ENCODE measurements at places on chromosomes 4 and X.

- DNase-seq = no peak
Measured at GRCh38 chr4:108465886-108466500, 154.4 kb upstream of the RPL34 start.

DNA sequence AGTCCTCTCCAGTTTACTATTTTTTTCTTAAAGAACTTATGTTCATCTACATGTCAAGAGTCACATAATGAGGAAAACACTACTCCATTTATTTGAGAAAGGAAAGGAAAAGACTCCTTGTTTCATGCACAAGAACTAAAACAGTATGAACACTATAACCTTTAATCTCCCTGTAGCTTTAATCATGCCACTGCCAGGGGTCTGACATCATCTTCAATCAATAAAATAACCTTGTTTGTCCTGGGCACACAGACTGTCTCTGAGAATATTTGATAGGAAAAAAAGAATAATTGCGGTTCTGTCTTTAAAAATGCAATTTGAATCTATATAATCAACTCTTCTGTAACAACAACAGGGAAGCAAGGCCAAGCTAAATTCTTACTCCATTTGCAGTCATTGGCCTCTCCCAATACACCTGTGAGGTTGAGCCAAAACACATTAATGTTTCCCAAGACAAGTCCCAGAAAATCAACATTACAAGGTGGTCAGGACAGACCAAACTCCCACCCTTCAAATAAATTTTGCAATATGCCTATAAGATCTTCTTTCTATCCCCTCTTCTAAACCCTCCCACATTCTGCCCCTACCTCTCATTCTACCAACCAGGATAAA, 13.2 kb downstream of the AMOT start:
- no peak for DNase-seq

DNA sequence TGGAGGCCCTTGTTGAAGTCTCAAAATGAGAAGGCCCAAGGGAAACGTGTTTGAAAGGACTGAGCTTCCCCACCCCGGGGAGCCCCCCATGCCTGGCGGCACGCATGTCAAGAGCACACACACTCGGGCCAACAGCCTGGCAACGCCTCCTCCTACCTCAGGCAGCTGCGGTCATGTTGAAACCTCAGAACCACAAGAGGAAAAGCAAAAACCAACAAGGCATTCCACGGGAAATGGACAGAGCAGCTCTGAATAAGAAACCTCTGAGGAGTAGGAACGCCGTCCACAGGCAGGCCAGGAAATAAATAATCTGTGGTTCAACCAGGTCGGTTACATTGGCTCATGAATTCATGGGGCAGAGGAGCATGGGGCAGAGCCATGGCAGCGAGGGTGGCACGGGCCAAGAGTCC, 95.7 kb upstream of the AFAP1 start:
- DNase-seq = no peak

GRCh38 chr4:101156619-101157310, 190.6 kb downstream of the PPP3CA start:
- DNase-seq = no peak

DNA sequence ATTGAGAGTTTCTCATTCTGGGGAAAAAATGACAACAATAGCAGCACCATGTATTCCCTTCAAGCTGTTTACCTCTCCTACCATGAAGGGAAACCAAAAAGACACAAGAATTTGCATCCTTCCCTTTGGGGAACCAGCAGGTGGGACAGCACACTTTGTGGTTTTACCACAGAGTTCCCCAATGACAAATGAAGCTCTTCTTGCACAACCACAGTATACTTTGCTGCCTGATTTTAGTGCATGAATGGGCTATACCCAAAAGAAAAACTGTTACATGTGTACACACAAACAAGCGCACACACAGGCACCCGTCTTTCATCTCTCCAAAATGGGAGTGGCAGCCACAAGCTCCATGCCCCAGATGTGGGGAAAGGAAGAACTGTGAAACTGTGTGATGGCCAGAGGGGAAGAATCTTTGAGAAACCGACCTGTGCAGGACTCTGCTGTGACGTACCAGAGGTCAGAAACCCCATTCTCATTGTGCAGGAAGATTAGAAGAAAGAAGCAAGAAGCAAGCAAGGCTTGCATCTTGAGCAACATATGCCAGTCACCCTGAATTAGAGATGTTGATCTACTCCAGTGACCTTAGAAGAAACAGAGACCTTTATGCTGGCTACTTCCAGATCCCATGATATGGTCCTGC, 2.7 kb upstream of the MAML3 start:
- DNase-seq = no peak

DNA sequence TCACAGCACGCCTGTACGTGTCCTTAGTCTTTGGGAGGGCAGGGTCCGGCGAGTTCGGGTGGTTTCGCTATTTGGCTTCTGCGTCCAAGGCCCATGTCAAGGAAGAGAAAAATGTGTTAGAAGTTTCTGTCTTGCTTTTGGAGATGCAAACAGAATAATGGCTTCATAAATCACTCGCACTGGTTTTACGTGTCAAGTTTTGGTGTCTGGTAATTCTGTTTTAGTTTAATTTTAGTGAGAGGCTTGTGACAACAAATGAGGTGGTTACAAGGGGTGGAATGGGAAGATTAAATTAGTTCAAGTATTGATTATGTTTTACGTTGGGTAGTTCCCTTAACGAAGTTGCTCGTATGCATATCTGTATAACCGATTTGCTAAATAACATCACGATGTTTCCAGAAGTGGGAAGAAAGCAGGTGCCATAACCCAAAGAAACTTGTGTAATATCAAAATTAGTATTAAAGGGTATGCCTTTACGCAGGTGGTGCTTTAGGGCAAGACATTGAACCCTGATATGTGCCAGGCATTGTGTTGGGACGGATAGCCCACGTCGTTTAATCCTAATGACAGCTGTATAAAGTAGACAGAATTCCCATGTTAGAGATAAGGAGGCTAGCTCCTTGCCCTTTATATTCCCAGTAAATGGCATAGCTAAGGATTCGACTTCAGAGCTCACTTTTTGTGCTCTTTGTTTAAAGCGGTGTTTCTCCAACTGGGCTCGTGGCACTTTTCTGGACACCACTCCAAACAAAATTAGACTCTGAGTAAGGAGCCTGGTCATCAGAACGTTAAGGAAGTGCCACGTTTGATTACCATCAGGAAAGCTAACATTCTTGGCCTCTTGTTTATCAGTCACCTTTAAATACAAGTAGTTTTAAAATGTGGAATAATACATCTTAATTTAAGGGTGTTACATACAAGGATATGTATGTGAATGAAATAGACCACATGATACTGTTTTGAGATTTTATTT, 843 bp downstream of the RPL34 start:
- DNase-seq = no peak
